NK-92 treated with Interleukin-12 subunit alpha and Interleukin-12 subunit beta, amount 100 ng/mL, for 24 hours (cell line): ENCODE measurements at places on chromosomes 3 and 15.

GRCh38 chr15:31320022-31320421, 6.6 kb upstream of the KLF13 start:
- DNase-seq, result no peak

GRCh38 chr3:163890661-163891060, 1187.6 kb downstream of the SI start:
- no peak for DNase-seq

GRCh38 chr3:133371676-133372075, 28.2 kb upstream of the BFSP2 start:
- DNase-seq, result no peak

DNA sequence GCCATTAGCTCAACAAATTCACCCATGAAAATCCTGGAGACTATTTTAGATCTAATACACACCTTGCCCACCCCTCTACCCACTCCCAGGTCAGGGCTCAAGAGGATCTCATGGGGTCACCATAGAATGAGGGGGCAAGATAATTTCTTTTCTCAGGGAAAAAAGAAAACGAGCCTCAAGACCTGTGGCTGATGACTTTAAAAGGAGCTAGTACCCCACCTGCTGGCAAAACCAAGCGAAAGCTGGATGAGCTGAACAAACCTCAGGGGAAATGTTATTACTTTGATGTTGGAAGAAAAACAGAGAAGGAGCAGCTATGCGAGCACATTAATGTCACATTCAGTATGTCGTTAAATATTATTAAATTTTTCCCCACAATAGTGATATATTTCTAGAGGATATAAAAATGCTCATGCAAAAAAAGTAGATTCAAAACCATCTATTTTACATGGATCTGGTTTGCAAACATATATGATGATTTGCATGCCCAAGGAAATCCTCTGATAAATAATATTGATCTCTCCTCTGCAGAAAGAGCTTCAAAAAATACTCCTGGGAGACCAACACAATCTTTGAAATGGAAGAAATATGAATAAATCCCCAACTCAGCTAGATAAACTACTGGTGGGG, 37.7 kb downstream of the PLD1 start:
- DNase-seq, result no peak

- no peak for DNase-seq
These were observed 59.4 kb downstream of the DAPK2 start for GRCh38 chr15:63986751-63987341.

GRCh38 chr15:97728791-97729190, 231.7 kb upstream of the ARRDC4 start:
- DNase-seq, result no peak

DNA sequence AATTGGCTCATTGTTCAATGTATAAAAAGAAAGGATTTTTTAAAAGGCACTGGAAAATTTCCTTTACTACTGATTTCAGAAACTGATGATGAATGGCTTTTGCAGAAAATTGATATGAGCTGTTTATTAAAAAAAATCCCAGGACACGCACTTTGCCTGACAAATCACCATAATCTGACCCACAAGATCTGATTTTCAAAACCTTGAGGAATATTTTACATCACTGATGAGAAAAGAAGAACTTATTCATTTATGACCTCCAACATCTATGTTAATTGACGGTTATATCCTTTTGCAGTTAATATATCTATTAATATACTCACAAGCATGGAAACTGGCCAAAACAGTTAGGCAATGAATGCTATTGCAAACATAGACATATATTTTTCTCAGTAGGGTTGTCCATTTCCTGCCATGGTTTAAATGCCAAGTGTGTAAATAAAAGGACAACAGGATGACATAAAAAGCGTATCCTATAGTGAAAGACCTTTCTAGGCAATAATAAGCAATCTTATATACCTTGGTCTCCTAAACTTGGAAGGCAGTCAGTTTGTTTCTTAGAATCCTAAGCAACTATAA, 109.7 kb upstream of the SLC7A14 start:
- DNase-seq, result no peak

- no peak for DNase-seq
These were observed 27.1 kb downstream of the CLRN1 start for GRCh38 chr3:150945226-150946032.

- no peak for DNase-seq
These were observed 129.1 kb downstream of the MECOM start for GRCh38 chr3:169534439-169534838.

DNA sequence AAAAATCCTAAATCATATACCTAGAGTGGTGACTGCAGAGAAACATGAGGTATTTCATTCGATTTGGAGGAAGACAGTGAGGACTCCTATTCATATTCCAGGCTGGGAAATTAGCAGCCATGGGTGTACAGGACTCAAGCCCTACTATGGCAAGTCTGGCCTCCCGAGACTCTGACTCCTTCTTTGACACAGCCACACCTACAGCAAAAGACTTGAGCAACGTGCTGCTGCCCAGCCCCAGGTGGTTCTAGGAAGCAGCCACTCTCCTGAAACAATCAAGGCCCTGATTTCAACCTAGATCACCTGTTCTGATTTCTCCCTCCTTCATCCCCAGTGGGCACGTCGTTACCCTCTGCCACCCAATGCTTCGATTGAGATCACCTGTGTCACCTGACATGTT, 84.0 kb upstream of the ATP11B start:
- no peak for DNase-seq

- DNase-seq, result no peak
These were observed 13.3 kb upstream of the ATP13A5 start for GRCh38 chr3:193391902-193392301.

- no peak for DNase-seq
These were observed 248.8 kb downstream of the SHOX2 start for GRCh38 chr3:157857440-157857839.

GRCh38 chr15:71387810-71388209, 272.5 kb downstream of the THSD4 start:
- DNase-seq, result no peak

DNA sequence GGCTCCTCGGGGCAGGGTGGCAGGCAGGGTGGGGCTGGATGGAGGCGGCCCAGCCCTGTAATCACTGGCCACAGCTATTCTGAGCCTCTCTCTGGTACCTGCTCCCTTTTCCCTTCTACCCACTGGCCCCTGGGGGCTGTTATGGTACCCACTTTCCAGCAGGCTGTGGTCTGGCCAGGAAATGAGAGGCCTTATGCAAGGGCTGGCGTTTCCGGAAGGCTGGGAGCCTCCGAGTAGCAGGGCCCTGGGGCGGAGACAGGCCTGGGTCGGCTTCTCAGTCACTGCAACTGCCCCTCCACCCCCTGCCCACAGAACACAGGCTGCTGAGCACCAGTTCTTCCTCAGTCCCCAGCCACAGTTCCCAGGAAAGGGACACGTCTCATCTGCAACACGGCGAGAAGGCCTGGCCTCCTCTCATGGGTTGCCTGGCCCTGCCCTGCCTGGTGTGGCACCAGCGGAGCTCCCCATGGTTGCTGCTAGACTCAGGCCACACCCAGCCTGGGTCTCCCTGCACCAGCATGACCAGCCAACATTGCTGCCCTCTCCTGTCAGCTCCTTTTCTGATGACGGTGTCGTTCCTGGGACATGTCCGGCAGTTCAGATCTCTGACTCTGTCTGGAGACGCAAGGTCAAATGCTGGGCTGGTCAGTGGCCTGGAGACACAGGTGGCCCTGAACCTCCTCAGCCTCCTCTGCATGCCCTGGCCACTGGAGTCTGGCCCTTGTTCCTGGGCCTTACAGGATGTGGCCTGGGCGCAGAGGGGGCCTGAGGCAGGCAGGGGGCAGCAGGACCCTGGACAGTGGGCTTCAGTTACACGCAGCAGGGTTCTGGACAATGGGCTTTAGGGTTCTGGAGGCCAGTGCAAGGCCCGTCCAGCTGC, 6.5 kb downstream of the CHST13 start:
- DNase-seq, result no peak

DNA sequence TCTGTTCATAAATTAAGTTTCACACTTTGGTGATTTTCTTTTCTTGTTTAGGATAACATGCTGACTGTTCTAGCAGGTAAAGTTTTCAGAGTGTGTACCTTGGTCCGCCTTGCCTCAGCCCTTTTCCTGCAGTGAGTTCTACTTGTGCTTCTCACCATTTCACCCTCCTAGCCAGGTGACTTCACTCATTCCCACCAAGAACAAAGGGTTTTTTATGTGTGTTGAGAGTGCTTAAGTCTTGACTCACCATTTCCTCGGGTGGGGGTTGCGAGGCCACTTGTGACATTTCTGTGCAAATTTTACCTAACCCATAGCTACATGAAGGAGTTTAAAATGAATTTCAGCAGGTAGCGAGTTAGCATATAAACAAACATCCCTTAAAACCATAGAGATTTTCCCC, 81.4 kb downstream of the C3orf38 start:
- no peak for DNase-seq

GRCh38 chr3:29245441-29245840, 35.4 kb upstream of the RBMS3 start:
- no peak for DNase-seq
